ENCODE measurements at places on chromosomes 11 and 22. TPM values are rescaled to one million over a fixed set of nuclear protein-coding genes. Genes with fewer than 3 reads are reported as not detected.

Gene OR51B5
- 0.15 TPM for total RNA-seq

Gene SCGB1A1
- not detected for total RNA-seq

DNA sequence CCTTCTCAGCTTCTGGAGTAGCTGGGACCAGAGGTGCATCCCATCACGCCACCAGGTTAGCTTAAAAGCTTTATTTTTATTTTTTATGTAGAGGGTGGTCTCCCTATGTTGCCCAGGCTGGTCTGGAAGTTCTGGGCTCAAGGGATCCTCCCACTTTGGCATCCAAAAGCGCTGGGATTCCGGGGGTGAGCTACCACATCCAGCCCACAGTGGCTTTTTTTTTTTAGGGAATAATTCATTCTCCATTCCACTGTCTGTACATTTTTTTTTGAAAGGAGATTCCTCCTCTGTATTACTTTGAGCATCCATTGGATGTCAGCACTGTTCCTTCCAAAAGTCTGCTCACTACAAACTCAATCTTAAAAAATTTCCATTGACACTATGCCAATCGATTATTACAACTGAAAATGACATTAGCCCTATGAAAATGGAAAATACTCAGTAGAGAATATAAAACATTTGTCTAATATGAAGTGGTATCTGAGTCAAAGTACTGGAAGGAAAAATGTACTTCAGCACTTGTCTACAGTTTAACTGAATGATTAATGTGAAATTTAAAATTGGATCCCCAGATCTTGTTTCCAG lies 1.3 kb upstream of the LPXN start:
- DNase-seq = no peak

DNA sequence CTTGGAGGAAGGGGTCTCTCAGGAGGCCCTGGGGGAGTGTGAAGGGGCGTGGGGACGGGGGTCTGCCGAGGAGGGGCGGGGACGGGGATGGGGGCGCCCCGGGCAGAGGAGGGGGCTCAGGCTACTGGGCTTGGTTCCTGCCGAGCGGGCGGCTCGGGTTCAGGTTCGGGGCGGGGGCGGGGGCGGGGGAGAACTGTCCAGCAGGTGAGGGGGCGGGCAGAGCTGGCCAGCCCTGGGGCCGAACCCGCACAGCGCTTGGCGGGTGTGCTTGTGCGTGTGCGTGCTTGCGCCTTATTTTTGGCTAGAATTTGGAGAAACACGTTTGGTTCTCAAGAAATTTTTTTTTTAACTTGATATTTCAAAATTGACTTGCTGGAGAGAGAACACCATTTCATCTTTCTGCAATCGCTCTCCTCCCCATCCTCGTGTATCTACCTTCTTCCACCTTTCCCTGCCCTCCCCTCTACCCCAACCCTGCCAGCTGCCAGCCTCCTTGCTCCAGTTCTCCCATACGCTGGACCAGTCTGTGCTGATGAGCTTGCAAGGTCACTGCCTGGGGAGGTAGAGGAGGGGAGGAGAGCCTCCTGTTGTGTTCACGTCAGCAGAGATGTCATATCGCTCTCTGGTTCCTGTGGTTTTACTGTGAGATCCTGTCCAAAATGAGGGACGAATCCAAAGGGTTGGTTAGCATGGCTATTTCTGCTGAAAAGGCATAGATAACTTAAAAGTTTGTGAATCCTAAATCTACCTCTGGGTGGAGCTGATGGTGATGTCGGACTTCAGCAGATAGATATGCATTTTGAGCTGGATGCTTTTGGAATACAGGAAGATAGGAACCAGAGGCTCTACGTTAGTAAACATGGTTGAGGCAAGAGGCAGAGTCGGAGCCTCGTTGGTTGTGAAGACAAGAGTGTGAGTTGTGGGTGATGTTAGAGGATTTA lies 668 bp downstream of the MADD start:
- DNase-seq = peak; percentile 91

GRCh38 chr11:83051760-83052671 lies 19.7 kb downstream of the RAB30 start:
- DNase-seq = no peak

DNA sequence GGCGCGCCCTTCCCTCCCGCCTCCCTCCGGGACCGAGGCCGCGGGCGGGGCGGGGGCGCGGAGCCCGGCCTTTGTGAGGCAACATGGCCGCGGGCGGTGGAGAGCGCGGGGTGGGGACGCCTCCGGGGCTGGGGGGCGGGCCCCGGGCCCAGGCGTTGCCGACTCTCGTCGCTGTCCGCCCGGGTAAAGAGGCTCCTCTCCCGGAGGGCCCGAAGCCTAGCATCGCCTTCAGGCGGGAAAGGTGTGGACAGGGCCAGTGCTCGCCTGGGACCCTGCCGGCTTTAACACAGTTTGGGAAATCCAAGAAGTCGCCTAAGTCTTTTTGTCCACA lies 369 bp downstream of the DGCR8 start:
- DNase-seq = peak; percentile 96

- peak; percentile 73 for DNase-seq
Measured at GRCh38 chr11:128757235-128757711, 63.4 kb downstream of the FLI1 start.

- no peak for DNase-seq
Measured at GRCh38 chr11:68321293-68322051, 9.1 kb downstream of the LRP5 start.

Data from H7 (cell line).